ENCODE measurements at places on chromosomes 1 and 21.

DNA sequence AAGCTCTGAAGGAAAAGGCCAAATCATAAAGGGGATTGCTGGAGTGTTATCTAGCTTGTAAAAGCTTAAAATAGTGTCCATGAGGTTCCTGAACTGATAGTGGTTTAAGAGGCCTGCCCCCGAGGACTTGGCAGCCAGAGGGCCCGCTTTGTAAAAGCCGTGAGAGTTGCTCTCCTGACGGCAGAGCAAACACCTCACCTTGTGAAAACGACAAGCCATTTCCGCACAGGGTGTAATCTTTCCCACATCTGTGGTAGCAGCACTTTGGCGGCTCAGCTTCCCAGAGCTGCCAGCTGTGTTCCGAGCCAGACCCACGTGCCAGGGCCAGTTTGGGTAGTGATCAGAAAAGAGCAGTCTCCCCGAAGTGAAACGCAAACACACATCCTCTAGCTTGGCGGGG, 37.0 kb downstream of the SERBP1 start:
- DNase-seq: no peak
- no peaks in the 10 kb centered on the region for H3K4me1 ChIP-seq
- H3K27me3 ChIP-seq: no peaks in the 10 kb centered on the region
- peaks cover 73% of the 10 kb centered on the region for H3K36me3 ChIP-seq

- no peaks in the 10 kb centered on the region for H3K4me1 ChIP-seq
- no peaks in the 10 kb centered on the region for H3K36me3 ChIP-seq
- H3K4me3 ChIP-seq: no peak overlapping the region
Measured at GRCh38 chr1:16267690-16268180, 30.8 kb upstream of the CPLANE2 start.

GRCh38 chr1:195071461-195071860, 1536.8 kb downstream of the KCNT2 start:
- no peak overlapping the region for H3K4me3 ChIP-seq
- no peak for DNase-seq
- no peaks in the 10 kb centered on the region for H3K4me1 ChIP-seq
- H3K27ac ChIP-seq: no peak overlapping the region

- H3K27ac ChIP-seq: no peak overlapping the region
- H3K4me3 ChIP-seq: peak overlapping the region; percentile 37
- no peaks in the 10 kb centered on the region for H3K36me3 ChIP-seq
Measured at GRCh38 chr21:39489380-39489924, 37.7 kb downstream of the SH3BGR start.

GRCh38 chr1:230339033-230339432, 87.1 kb downstream of the PGBD5 start:
- DNase-seq: no peak
- H3K27ac ChIP-seq: no peak overlapping the region
- no peaks in the 10 kb centered on the region for H3K36me3 ChIP-seq
- no peaks in the 10 kb centered on the region for H3K27me3 ChIP-seq
- no peak overlapping the region for H3K4me3 ChIP-seq

DNA sequence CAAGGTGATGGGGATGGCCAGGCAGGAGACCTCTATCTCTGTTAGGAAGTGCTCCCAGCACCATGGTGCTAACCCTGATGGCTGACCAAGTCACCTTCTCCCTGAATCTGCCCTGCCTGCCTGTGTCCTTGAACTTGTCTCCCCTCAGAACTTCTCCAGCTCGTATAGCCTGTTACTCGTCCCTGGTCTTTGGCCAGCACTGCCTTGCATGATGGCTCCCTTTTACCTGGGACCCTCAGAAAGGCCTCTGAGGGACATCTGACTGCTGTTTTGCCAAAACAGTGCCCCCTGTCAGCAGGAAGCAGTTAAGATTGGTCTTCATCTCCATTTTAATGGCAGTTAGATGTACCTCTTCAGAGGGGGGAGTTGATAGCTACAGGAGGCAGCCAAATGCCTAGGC, 148.3 kb downstream of the RHOU start:
- no peak overlapping the region for H3K27ac ChIP-seq
- H3K4me1 ChIP-seq: peaks cover 9% of the 10 kb centered on the region
- no peak overlapping the region for H3K4me3 ChIP-seq
- H3K27me3 ChIP-seq: no peaks in the 10 kb centered on the region
- H3K36me3 ChIP-seq: no peaks in the 10 kb centered on the region
